Activated CD4-positive, alpha-beta T cell treated with anti-CD3 and anti-CD28 coated beads for 4 hours (primary cell): ENCODE measurements at places on chromosomes 13 and 19.

DNA sequence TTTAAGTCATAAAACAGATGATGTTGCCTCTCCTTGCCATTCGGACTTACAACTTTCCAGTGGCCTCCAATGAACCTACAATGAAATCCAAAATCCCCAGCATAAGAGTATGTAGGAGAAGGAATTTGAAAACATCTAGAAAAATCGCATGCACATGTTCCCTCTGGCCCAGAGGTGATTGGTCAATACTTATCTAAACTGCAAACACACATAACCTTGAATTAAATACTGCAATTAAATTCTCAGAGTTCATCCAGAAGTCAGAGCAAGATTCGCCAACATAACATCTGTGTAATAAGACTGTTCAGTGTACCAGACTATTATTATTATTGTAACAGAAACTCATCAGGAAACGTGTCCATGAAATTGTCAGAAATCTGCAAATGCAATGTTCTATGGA is 82.2 kb upstream of the USP29 start:
- DNase-seq = no peak

- no peak for DNase-seq
Measured at GRCh38 chr13:33487575-33488243, 202.2 kb upstream of the STARD13 start.

DNA sequence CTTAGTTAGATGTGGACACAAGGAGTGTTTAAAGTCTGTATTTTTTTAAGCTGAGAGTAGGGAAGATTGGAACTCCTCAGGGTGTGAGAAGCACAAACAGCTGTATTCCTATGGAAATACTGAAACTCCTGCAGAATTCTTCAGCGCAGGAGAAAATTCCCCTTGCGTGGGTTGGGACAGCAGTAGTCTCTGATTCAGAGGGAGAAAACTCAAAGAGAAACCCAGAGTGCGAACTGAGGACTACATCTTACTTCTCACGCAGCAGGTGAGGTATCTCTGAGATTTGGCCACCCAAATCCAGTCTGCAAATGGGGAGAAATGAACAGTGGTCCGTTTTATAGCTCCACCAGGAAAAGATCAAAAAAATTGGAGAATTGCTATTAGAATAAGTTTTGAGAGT is 60.9 kb downstream of the FRY start:
- DNase-seq = no peak

GRCh38 chr13:113813749-113814434 is 50.0 kb downstream of the GAS6 start:
- no peak for DNase-seq

GRCh38 chr19:13173139-13173737 is 23.0 kb downstream of the IER2 start:
- DNase-seq = no peak
